ENCODE measurements at places on chromosomes 1 and 21.

GRCh38 chr1:30657131-30658013 lies 66.0 kb downstream of the MATN1 start:
- DNase-seq = no peak

DNA sequence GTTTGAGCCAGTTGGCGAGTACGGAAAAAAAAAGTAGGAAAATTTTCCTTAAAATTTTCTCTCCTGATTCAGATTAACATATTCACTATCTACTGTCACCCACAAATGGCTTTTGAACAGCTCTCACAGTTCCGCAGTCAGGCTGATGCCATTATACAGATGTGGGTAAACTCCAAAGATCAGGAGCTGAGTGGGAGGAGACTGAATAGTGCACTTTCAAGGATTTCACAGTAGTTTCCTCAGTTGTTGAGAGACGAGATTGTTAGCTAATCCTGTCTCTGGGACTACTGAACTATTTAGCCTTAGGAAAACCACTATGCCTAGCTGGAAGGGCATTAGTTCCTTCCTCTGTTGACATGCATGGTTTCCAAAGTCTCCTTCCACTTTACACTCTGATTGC lies 3.2 kb upstream of the DISP1 start:
- DNase-seq = no peak

DNA sequence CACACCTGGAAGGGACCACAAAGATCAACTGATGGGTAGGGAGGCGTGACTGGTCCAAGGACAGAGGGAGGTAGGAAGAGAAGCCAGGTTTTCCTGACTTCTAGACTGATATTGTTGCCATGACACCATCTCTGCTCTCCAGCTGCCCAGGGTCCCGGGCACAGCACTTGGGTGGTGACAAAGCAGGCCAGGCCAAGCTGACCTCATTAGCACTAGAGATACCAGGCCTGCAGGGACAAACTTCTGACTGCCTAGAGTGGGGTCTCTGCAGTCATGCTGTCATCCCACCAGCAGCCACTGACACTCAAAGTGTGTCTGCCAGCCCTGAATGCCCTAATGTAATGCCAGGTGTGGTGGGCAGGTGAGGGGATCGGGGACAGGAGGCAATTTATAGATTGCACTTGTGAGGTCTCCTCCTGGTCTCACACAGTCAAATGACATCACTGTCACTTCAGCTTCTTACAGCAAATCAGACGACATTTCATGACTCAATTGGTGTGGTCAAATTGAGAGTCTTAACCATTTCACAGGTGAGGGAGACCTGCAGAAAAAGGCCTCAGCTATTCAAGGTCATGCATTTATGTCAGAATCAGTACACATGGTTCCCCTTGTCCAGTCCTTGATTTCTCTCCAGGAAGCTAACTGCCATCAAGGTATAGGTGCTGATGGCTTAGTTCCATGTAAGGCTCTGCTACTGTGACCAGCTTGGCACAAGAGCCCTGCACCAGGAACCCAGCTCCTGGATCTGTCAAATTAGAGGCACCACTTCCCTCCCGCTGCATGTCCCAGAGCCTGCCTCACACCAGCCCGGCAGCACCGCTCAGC lies 2.7 kb downstream of the SLC9A1 start:
- peak; percentile 23 for DNase-seq

GRCh38 chr1:103211073-103211472 lies 102.8 kb upstream of the COL11A1 start:
- DNase-seq = peak; percentile 17

- peak; percentile 25 for DNase-seq
Measured at GRCh38 chr1:111032295-111032897, 68.7 kb upstream of the LRIF1 start.

GRCh38 chr1:74937176-74937575 lies 197.0 kb upstream of the LHX8 start:
- no peak for DNase-seq

DNA sequence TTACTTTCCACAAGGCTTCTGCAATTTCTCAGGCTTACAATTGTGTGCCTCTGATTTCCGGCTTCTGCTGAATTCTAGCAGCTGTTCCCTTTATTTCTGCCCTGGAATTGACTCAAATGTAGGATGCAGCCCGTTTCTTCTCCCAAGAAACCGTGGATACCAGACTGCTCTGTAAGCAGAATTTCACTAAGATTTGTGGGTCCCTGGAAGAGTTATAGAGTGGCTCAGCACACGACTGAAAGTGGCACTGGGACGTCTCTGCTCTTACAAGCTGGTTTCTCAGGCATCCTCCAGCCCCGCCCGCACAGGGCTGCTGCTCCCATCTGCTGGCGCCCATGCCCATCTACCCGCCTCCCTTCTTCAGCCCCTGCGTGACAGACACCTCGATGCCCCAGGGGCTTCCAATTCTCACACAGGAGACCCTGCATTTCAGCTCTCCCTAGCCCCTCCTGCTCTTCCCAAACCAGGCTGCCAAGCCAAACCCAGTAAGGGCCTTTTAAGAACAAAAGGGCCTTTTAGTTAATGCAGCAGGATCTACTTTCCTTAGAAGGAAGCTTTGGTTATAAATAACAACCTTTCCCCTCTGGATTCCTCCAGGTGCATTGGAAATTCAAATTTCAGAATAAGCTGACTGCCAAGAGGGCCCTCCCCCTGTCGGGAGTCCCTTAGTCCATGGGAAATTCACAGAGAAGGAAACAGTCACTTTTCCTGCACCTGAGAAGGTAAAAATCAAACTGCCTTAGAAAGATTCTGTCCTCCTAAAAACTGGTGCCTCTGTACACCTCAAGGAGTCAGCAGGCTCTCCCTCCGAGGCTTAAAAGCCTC lies 45.4 kb upstream of the TENT5B start:
- DNase-seq = no peak

DNA sequence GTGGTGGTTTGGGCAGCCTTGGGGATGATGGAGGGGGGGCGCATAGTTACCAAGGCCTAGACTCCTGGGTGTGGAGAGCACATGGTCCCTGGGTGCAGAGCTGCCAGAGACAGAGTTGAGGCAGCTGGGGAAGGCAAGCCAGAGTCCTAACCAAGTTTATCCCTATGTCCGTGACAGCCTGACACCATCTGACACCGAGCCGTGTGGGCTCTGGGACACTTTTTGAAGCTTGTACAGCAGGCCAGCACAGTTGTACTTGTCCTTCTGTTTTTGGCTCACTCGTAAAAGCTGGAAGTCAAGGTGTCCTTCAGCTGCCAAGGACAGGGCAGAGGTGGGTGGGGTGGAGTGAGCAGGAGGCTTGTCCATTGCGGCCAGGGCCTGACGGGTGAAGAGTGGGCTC lies 28.5 kb downstream of the SLC26A9 start:
- DNase-seq = no peak

DNA sequence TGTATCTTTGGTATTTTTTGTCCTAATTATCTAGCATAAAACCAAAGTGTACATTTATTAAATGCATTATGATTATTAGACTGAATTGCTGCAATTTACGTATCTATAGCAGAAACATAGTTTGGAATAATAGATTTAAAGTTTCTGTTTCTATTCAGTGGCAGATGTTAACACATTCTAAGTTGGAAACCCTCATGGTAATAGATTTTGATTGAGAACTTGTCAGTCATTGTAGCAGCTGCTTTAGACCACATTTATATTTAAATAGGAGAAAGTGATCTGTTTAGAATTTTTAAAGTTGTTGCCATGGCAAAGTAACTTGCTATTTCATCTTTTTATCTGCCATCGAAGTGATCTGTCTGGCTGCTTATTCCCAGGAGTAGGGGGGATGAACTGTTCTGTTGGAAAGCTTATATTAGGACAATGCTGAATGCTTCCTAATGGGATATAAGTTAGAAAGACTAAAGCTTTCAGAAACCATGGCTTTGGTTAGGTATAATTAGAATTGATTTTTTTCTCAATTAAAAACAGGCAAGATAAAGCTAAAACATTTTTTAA lies 61.6 kb downstream of the HS2ST1 start:
- no peak for DNase-seq

Measured in AG10803 (cell line).